ENCODE measurements at places on chromosomes 12 and 14.

- DNase-seq, result no peak
These were observed 88.7 kb downstream of the RIC8B start for GRCh38 chr12:106863189-106863588.

- no peak for DNase-seq
These were observed 37.7 kb downstream of the ADAM21 start for GRCh38 chr14:70489579-70490200.

GRCh38 chr12:40338071-40338470 is 113.3 kb downstream of the LRRK2 start:
- DNase-seq, result no peak

GRCh38 chr12:89239534-89239933 is 112.8 kb downstream of the DUSP6 start:
- no peak for DNase-seq

DNA sequence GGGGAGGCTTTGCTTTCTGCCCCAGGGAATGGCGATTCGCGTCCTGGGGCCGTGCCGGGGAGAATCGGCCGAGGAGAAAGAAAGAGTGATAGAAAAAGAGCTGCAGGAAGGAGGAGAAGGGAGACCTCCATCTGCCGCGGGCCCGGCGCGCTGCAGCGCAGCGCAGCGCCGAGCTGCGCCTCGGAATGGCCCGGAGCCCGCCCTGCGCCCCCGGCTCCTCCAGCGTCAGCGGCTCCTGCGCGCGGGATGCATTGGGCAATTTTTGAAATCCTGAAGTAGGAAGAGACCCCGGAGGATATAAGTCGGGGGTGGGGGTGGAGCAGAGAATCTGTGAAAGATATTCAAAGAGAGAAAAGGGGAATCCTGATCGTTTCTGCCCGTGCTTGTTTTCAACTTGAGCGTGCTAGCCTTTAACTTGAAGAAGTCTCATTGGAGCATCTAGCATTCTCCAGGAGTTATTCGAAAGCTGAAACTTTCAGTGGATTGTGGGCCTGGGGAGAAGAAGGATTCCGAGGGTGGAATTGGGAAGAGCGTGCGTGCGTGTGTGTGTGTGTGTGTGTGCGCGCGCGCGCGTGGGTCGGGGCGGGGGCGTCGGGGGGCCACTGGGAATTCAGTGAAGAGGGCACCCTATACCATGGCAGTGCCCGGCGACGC is 441 bp downstream of the PDE3A start:
- no peak for DNase-seq

Measured in activated CD4-positive, alpha-beta T cell treated with anti-CD3 and anti-CD28 coated beads for 1 hour (primary cell).